Calu3 (cell line): ENCODE measurements at places on chromosomes 4 and X.

DNA sequence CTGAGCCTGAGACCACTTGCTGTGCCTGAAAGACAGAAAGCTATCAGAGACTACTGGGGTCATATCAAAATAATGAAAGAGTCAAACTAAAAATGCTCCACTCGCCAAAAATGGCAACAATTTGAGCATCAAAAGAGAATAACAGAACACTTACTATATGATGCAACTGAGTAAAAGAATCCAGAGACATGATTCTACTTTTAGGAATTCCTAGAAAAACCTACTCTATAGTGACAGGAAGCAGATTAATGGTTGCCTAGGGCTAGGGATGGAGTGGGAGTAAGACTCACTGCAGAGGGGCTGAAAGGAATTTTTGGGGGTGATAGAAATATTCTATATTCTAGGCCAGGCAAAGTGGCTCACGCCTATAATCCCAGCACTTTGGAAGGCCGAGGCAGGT lies 29.4 kb upstream of the SLAIN2 start:
- no peak for DNase-seq

DNA sequence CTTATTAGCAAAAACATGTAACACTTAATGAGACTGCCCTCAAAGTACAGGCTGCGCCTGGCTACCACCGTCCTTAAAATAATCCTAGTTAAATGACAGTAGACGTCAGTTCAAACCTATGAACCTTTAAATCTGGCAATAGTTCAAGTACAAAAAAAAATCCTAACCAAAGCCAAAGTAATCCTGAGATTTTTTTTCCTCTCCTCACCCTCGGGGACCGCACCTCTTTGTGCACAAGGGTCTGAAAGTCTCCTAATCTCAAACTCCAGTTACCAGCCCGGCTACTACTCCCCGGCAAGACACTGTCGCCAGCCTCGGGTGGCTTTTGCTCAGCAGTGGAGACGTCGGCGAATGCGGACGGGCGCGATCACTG lies 439 bp downstream of the SEC31A start:
- no peak for DNase-seq

GRCh38 chr4:14952352-14952751 lies 49.9 kb upstream of the CPEB2 start:
- DNase-seq, result no peak

DNA sequence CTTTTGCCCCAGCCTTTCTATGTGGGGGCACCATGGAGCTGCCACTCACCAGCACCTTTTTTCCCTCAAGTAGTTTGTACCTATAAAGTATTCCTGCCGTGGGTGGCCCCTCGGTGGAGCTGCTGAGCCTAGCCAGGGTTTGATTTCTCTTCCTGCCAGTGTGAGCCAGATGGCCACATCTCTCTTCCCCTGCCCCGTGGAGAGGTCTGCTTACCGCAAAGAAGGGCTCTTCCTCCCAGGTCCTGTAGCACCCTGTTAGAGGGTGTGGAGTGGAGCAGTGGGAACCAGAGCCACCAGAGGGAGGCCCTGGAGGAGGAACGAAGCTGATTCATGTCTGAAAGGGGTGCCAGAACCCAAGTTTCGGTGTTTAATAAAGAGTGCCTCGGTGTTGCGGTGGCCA lies 95.4 kb downstream of the PTTG2 start:
- no peak for DNase-seq

- DNase-seq, result no peak
These were observed 194.4 kb upstream of the RPL34 start for GRCh38 chr4:108425988-108426387.

DNA sequence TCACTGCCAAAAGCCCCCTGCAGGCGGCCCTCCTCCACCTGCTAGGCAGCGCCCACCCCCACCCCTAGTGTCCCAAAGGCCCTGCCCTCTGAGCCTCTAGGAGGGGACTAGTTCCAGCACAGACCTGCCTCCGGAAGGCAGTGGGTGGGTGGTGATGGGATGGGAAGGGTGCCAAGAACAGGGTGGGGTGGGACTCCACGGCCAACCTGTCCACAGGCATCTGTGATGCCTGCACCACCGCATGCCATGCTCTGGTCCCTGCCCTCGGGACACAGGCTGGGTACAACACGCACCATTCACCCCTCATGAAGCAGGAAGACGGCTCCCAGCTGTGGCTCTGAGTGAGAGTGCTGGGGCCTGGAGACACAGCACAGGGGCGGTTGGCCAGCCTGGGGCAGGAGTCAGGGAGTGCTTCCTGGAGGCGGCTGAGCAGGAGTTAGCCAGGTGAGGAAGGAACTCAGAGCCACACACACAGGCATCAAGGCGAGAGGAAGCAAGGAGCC lies 243.1 kb upstream of the PSAPL1 start:
- DNase-seq, result no peak

DNA sequence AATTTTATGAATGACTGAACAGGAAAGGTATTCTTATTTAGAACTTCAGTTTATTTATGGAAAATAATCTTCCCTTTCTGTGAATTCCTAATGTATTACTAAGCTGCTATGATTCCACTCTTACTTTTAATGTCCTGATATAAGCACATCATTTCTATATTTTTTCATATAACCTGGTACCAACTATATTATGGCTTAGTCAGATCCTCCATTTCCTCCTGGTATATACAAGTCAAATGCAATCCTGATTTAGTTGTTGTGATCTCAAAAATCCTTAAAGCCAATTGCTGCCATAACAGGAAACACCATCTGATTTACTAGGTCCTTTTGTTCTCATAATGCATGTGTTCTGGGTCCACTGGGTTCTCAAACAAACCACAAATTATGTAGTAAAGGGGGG lies 26.8 kb downstream of the TRMT2B start:
- no peak for DNase-seq
